Hepatocyte (in vitro differentiated cells): ENCODE measurements at places on chromosomes 1 and 21.

DNA sequence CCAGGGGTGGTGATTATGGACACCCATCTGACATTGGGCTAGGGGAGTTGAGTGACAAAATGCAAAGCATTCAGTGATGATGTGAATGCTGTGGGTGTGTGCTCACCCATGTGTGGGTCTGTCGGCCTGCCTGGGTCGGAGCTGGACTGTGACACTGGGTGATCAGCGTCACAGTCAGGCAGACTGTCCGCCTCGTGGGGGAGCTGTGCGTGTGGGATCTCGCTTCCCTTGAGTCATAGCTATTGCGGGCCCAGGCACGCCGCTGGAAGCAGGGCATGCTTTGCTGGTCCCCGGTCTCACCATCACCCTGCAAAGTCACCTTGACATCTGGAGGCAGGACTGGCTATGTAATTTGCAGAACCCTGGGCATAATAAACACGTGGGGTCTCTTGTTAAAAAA is 156.9 kb upstream of the IGSF21 start:
- no peak for DNase-seq

DNA sequence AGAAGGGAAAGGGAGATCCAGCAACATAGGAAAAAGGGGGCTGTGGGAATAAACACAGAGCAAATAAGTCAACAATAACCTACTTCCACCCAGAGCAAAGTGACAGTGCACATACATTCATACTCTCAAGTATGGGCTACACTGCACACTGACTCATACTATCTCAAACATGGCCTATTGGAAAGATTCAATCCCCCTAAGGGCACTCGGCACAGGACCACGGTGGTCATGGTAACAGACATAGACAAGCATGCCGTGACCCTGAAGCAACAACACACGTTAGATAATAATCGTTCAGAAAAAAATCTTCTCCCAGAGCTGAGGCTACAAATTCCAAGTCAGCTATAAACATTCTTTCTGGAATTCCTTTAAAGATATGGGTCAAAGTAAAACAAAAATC is 16.8 kb upstream of the JAK1 start:
- peak; percentile 48 for DNase-seq

DNA sequence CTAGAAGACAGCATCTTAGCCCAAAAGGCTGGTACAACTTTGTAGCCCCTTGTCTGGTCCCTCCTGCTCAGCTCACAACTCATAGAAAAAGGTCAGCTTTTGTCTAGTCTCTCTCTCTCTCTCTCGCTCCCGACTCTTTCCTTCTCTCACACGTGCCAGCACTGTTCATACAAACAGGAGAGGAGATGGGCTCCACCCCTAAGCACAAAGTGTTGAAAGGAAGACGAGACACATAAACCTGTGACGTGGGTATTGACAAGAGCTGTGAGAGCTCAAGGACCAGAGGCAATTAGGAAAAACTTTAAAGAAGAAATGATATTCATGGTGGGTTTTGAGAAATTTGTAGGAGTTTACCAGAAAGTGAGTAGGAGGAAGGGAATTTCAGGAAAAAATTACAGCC is 23.6 kb upstream of the KCNC4 start:
- DNase-seq, result no peak

DNA sequence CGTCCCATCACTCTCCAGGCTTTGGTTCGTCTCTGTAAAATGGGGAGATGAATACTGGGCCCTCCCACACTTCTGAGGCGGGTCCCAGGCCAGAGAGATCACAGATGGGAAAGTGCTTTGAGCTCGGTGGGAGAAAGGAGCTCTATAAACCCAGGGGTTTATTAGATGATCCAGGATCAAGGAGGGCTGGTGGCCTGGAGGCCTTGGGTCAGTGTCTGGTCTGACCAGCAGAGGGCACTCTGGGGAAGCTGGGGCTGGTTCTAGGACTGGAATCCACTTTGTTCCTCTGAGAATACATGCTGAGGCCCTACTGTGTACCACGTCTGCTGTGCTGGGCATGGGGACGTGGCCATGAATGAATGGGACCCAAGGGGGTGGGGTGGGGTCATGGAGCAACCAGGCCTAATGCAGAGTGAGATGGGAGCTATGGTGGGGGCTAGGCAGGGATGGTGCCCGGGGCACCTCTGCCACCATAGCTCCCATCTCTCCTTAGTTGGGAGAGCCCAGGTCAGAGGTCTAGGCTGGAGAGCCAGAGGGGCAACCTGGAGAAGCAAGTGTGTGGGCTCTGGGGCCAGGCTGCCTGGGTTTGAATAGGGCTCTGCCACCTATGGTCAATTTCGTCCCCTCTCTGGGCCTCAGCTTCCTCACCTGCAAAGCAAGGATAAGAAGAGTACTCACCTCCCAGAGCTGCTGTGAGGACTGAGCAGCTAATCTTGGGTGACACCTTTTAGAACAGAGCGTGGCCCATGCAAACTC is 9.0 kb upstream of the FAM131C start:
- peak; percentile 76 for DNase-seq

DNA sequence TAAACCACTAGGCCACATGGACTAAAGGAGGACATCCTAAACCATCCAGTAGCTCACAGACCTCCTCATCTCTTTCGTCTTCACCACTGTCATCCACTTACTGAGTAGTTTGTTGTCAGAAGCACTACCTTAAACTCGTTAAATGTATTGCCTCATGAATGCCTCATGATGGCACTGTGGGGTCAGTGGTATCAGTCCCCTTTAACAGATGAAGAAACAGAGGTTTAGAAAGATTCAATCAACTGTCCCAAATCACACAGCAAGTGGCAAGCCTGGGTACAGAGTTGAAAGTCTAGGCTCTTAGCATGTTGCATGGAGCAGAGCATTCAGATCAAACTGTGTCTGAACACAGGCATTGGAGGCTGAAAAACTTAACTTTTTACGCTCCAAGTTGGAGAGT is 183.6 kb upstream of the KIAA0040 start:
- DNase-seq, result peak; percentile 23

- DNase-seq, result no peak
Measured at GRCh38 chr1:216849146-216849545, 125.9 kb upstream of the ESRRG start.

DNA sequence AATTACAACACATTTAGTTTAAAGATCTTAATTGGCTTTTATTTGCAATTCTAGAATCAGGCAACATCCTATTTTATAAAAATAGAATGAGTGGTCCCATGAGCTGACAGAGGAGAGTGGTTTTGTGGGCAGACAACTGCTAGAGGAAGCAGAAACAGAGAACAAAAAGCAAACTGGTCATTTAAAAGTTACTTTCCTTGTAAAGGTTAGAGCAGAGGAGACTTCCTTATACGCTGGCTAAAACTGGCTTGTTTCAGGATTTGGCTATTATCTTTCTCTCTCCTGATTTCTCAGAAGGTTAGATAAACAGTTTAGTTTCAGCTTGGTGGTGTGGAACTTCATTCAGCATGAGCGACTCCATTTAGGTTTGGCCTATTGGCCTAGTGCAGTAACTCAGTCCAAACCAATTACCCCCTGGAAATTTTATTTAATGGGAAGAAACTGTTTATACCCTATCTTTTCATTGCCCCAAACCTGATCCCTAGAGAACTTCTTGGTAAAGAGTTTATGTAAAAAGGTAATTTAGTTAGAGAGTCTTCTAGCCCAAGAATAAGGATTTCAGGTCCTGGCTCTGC is 32.2 kb upstream of the IL20 start:
- DNase-seq, result no peak

- DNase-seq, result no peak
Measured at GRCh38 chr1:44326821-44327465, 28.1 kb downstream of the ERI3 start.

GRCh38 chr21:18549214-18549905 is 145.8 kb upstream of the TMPRSS15 start:
- DNase-seq, result no peak
